ENCODE measurements at places on chromosomes 12 and 14.

DNA sequence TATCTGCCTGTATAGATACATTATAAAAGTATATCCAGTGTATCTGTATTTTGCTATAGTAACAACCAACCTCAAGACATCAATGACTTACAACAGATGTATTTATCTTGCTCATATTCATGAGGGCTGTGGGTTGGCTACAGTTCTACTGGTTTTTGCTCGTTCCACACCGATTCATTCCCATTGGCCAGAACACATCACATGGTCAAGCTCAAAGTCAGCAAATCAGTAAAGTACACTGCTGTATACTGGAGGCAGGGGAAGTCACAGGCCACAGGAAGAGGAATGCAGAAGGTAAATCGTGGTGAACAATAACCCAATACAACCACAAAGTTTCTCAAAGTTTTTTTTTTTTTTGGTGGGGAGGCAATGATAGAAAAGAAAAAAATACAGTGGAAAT is 180.0 kb upstream of the CDKN3 start:
- no peak for DNase-seq

- no peak for DNase-seq
These were observed 596.1 kb downstream of the ETNK1 start for GRCh38 chr12:23221066-23221465.

- DNase-seq: no peak
These were observed 31.3 kb downstream of the SOCS2 start for GRCh38 chr12:93603762-93604161.

DNA sequence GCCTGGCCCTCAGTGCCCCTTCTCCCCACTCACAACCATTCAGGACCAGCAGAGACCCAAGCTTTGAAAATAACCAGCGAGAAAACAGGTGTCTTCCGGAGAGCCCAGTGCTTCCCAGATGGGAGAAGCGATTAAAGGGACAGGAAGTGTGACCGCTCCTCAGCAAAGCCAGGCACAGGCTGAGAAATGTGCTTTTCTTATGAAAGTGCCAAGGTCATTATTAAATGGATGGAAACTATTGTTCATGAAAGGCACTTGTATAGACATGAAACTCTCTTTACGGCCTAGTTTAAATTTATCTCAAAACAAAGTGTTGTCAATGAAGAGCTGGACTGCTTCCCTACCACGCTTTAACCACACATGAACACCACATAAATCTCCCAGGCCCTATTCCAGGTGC is 210.4 kb downstream of the SPTSSA start:
- no peak for DNase-seq

DNA sequence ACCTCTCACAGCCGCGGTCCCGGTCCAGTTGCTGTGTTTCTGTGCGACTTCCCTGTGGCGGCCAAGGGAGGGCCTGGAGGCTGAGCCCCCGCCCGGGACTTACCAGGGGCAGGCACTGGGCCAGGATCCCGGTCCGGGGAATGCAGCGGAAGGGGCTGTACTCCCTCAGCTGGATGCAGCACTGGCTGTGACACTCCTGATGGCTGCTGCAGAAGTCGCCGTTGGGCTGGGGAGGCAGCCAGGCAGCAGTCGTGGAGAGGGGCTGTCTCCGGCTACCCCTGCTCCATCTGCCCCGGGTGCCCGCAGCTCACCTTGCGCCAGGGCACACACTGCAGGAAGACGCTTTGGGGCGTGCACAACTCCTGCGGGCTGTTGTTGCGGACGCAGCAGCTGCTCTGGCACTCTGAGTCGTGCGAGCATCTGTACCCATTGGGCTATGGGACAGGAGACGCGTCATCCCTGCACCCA is 6.2 kb downstream of the LRCOL1 start:
- no peak for DNase-seq

- no peak for DNase-seq
These were observed 335.1 kb downstream of the MED13L start for GRCh38 chr12:115942346-115942745.

GRCh38 chr14:97337670-97338069 is 540.5 kb downstream of the VRK1 start:
- no peak for DNase-seq

DNA sequence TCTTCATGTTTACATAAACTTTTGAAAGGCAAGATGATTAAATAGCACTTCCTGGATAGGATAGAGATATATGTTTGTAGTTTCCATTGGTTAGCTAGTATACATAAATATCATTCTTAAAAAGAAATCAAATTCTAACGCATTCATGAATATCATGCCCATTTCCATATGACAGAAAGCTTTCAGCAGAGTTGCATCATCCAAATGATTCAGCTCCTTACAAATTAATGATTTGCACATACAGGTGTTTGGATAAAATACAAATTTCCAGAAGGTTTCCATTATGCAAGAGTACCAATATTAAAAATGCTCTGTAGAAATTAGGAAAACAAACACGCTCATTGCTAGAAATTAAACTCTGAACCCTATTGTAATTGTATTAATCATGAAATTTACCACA is 264.4 kb downstream of the FOXG1 start:
- no peak for DNase-seq

- no peak for DNase-seq
These were observed 62.2 kb downstream of the TSPAN11 start for GRCh38 chr12:30988646-30989286.

DNA sequence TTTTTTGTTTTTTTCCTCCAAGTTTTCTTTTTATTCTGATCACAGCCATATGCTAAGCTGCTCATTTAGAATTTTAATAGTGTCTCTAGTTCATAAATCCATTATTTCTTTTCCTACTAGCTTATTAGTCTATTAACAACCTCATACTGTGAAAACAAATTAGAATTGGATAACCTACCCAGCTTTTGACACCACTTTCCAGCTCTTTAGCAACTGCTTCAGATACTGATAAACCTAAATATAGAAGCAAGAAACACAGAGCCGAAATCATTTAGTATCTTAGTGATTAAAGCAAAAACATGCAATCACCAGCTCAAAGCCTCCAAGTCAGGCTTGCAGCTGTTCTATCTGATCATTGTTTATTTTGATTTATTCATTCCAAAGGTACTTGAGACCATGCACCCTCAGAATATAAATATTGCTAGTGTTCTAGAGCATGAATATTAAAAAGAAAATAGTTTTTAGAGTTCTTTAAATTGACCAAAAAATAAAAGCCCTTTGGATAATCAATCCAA is 121.5 kb downstream of the STXBP6 start:
- no peak for DNase-seq

DNA sequence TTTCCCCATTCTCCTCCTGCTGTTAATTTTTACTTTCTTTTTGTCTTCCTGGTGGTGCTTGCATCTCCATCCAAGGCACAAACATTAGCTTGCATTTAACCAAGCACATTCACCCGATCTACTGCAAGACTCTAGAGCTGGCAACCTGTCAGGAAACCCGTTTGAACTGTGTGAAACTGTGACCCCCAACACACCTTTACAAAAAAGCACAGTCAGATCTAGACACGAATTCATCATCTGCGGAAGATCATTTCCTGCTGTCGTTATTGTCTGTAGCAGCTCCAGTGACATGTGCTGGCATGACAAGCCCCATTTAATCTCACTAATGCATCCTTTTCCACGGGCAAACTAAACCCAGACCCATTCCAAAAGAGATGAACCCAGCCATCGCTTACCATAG is 340.5 kb downstream of the VRK1 start:
- no peak for DNase-seq

- DNase-seq: no peak
These were observed 7.7 kb downstream of the ZFC3H1 start for GRCh38 chr12:71655907-71656306.

GRCh38 chr12:102430661-102431060 is 49.7 kb downstream of the IGF1 start:
- DNase-seq: no peak

DNA sequence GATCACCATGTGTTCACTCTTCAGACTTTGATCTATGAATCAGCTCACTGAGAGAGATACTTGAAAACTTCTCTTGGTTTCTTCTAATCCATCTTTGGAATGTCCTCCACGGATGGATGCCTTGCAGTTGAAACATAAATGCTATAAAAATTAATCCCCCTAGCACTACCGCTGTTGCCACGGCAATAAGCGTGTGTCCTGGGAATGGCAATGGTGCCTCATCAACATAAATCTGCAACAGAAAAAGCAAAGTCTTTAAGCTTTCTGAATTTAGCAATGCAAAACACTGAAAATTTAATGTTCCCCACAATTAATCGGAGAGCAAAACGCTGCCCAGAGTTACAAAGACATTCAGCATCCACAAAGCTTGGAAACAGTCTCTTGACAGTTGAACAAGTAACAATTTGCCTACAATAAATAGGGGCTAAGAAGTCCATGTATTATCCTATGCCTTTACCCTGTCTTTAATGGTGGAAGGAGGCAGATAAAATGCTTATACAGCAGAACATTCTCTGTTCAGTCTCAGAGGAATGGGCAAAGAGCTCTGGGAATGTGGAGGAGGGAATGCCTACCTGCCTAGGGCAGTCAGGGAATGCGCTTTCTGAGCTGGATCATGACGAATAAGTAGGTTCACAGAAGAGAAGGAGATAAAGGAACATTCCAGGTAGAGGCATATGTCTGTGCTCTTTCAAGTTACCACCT is 70.9 kb upstream of the PPP4R3A start:
- DNase-seq: no peak

GRCh38 chr12:29650371-29650770 is 133.4 kb downstream of the TMTC1 start:
- DNase-seq: no peak

GRCh38 chr14:101070540-101071492 is 167.3 kb upstream of the RTL1 start:
- no peak for DNase-seq

DNA sequence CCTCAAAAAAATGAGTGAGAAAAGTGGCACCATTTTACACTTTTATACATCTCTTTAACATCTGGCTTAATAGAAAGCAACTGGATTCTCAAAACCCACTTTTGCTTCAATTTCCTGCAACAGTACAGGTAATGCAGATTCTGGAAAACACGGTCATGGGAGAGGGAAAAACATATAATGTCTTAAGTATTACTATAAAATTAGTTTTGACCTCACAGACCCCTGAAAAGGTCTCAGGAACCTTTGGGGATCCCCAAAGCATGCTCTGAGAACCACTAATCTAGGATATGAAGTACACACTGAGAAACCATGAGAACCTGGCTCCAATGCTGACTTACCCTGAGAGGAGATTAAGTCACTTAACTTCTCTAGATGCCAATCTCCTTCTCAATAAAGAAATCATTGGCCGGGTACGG is 64.7 kb downstream of the PPP2R5E start:
- DNase-seq: no peak

DNA sequence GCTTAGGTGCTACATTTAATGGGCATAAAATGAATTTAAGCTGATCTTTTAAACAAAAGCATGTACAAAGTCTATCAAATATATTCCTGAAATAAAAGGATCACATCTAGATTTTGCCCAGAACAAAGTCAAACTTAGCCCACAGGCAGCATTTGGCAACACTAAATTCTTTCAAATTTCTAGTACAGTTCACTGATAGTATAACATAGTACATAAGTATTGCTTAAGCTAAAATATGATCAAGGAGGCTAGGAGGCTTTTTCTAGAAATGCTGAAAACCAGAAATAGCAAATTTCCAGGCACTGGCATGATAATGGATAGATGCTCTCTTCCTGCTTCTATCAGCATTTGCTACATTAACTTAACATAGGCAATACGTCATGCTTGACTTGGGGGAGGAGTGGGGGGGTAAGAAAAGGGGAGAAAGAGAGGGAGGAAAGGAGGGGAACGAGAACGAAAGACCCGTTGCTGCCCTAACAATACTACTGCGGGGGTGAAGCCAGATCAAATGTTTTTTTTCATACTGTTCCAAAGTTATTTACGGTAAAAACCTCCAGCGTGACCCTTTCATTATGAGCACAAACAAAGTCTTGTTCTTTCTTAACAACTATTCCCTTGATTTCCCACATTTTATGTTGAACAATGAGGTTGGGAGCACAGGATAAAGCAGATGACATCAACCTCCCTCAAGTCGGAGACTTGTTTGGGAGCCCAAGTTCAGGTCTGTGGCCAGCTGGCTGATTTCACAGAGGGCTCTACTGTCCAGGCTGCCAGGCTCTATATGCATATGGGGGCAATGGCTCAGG is 10.6 kb downstream of the TMED10 start:
- DNase-seq: no peak

DNA sequence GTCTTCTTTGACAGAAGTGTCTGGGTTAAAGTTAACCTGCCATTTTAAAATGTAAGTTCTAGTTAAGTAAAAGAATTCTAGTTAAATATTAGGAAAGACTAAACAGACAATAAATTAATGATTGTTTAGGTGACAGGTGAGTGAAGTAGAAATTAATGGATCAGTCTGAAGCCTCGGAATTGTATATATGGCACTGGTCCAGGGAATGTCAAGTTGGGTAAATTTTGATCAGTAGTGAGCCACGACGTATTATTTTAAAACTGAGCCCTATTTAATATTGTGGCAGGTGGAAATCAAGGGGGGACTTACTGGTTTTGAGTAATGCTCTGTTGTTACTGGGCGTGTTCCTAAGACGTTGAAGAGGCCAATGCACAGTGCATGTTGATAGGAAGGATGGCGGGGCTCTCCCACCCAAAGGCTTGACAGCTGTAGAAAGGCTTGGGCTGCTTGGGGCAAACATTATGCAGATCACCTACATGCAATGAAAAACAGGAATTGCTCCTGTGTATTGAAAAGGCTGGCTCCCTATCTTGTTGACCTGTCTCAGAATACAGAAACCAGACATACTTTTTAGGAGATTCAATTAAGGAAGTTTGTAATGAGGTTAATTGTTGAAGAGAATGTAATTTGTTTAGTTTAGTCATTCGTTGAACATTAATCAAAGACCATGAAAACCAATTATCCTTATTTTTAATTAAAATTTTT is 5.9 kb upstream of the PPFIBP1 start:
- no peak for DNase-seq

GRCh38 chr14:22607291-22607690 is 9.2 kb downstream of the ABHD4 start:
- no peak for DNase-seq

- peak; percentile 13 for DNase-seq
These were observed 54.3 kb upstream of the TMCC3 start for GRCh38 chr12:94704452-94705306.

DNA sequence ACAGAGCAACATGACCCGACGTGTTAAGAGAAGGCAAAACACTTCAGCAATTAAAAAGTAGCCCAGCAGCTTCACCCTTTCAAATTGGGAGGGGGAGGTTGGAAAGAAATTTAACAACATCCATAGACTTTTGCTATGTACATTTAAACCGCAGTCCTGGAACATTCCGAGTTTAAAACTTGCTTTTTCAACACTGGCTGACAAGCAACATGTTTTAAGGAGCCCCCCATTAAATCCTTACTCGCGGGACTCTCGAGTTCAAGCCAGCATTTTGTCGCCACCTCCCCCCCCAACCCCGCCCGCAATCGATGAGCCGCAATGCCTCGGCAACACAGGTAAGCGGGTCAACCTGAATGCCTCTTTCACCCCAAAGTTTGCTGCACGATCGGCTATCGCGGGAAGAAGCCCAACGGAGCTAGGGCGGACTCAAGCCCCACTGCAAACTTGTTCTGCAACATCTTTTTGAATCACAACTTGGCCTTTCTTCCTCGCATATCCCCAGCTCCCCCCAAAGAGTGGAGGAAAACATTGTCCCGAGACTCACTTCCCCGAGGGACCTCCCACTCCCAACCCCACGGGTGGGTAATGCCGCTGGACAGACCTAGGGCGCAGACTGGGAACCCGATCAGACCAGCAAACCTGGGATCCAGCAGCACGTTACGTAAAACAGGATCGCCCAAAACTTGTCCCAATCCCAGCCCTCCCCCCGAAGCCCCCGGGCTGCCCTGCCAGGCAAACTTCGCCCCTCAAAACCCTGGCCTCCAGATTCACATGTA is 777 bp downstream of the ZFP36L1 start:
- no peak for DNase-seq
